ENCODE measurements at places on chromosomes 4 and X.

GRCh38 chrX:110966839-110967238 lies 129.2 kb upstream of the PAK3 start:
- no peak for DNase-seq

- DNase-seq: no peak
Observed at GRCh38 chr4:73396993-73397972, 6.8 kb upstream of the ALB start.

DNA sequence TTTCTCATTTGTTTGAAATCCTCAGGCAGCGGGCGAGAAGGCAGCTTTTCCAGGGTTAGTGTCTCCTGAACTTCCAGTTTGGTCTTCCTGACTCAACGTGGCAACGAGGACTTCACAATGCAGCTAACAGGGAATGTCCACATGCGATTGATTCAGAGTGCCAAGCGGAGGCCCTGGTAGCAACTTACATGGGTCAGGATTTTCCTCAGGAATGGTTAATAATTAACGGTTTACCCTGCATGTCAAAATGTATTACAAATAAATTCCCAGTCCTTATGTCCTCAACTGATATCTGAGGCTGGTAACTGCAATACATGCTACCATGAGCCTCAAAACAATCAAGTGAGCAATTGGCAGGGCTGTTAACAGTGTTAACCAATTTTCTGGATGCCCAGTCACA lies 67.2 kb downstream of the MAP3K15 start:
- DNase-seq: no peak

- no peak for DNase-seq
Observed at GRCh38 chr4:119825696-119826095, 197.1 kb upstream of the PDE5A start.

GRCh38 chr4:30245140-30245539 lies 475.0 kb upstream of the PCDH7 start:
- DNase-seq: no peak

DNA sequence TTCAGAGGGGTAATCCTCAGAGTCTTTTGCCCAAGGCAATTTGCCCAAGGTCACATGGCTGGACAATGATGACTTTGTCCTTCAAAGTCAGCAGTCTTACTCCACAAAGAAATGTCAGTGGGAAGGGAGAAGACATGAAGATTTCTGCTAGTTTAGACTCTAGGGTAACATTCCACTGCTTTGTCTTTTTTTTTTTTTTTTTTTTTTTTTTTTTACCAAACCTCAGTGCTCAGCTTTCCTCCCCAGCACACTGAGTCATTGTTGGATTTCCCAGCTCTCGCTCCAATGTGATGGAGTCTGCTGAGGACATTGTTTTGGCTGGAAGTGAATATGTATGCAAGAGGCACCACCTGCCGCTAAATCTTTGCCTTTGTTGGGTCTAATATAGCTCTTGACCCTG lies 7.2 kb upstream of the C1QTNF7 start:
- DNase-seq: no peak

- no peak for DNase-seq
Observed at GRCh38 chr4:186588503-186588902, 33.1 kb upstream of the MTNR1A start.

DNA sequence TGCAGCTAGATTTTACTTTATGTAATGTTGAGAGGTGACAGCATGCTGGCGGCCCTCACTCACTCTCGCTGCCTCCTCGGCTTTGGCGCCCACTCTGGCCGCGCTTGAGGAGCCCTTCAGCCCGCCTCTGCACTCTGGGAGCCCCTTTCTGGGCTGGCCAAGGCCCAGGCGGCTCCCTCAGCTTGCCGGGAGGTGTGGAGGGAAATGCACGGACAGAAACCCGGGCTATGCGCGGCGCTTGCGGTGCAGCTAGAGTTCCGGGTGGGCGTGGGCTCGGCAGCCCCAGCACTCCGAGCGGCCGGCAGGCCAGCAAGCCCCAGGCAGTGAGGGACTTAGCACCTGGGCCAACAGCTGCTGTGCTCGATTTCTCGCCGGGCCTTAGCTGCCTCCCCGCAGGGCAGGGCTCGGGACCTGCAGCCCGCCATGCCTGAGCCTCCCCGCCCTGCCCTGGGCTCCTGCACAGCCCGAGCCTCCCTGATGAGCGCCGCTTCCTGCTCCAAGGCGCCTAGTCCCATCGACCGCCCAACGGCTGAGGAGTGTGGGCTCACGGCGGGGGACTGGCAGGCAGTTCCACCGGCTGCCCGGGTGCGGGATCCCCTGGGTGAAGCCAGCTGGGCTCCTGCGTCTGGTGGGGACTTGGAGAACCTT lies 128.7 kb downstream of the GASK1B start:
- DNase-seq: no peak

GRCh38 chrX:34401411-34401810 lies 255.7 kb downstream of the TMEM47 start:
- DNase-seq: no peak

GRCh38 chr4:139740531-139741041 lies 75.0 kb downstream of the MGST2 start:
- DNase-seq: peak; percentile 17

DNA sequence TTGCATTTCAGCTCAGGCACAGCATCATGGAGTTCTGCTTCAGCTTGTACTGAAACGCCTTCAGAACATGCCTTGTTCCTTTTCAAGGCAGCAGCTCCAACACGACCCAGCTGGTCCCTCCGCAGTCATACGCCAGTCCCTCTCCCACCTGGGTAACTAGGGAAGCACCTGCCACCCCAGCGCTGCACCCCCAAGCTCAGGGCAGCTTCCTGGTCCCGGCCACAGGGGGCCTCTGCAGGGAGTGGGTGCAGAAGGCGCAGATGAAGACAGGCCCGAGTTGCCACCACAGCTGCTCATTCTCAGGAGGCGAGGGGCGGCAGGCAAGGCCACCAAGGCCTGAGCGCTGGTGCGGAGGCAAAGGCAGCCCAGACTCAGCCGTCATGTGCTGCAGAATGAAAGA lies 21.8 kb downstream of the WDR1 start:
- no peak for DNase-seq

DNA sequence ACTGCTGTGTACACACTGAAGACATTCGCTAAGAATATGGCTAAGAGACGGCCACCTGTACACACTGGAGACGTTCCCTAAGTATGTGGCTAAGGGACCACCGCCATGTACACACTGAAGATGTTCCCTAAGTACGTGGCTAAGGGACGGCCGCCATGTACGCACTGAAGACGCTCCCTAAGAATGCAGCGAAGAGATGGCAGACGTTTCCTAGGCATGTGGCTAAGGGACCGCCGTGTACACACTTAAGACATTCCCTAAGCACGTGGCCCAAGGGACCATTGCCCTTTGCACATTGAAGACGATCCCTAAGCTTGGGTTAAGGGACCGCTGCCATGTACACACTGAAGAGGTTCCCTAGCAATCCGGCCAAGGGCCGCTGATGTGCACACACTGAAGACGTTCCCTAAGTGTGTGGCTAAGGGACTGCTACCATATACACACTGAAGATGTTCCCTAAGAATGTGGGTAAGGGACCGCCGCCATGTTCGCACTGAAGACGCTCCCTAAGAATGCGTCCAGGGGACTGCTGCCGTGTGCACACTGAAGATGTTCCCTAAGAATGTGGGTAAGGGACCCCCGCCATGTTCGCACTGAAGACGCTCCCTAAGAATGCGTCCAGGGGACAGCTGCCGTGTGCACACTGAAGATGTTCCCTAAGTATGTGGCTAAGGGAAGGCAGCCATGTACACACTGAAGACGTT lies 36.7 kb downstream of the DHRSX start:
- no peak for DNase-seq

- peak; percentile 7 for DNase-seq
Observed at GRCh38 chr4:154779362-154779947, 1.6 kb upstream of the RBM46 start.

DNA sequence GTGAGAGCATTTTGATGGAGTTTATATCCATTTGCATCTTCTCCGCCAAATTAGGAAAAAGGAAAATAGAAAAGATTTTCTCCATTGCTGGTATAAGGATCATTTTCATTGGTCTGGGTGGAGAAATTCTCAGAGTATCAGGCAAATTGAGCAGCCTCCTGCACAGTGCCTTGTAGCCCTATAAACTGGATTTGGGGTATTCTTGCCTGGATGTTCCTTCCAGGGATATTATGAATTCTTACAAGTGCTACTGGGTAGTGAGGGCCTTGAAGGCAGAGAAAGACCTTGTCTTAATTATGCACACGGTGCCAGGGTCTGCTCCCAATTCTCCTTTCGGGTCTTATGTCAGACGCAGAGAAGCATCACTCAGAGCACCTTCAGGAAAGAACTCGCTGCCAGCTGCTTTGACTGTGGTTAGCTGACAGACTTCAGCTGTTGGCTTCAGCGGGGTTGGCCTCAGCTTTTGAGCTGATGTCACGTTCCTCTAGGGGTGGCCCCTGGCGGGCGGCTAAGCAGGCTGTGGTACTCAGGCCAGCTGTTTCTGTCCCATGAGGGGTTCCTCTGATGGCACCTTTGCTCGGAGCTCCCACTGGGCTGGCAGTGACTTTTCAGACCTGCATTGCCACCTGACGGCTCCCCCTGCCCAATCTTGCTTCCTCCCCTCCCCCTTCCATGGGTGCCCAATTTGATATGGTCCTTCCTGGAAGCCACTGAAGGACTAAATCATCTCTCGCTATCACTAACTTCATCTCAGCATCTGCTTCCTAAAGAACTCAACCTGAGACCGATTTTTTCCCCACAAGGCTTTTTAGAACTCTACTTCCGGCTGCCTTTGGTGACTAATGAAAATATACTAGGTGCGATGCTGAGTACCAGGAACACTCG lies 519.5 kb downstream of the BCOR start:
- no peak for DNase-seq

DNA sequence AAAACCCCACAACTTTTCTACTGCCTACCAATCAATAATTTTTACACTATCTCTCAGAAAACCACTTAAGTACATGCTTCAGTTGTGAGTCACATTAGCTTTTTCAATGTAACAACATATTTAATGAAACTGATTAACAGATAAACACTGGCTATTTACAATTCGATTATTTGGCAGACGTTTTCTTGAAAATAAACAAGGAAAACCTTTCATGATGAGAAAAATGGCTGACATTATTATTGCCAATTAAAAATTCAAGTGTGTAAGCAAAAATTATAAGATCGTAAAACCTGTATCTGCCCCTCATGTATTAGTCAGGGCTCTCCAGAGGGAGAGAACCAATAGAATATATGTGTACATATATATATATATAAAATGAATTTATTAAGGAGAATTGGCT lies 1555.5 kb upstream of the IGFBP7 start:
- no peak for DNase-seq

- no peak for DNase-seq
Observed at GRCh38 chrX:147917700-147918695, 6.3 kb downstream of the FMR1 start.

DNA sequence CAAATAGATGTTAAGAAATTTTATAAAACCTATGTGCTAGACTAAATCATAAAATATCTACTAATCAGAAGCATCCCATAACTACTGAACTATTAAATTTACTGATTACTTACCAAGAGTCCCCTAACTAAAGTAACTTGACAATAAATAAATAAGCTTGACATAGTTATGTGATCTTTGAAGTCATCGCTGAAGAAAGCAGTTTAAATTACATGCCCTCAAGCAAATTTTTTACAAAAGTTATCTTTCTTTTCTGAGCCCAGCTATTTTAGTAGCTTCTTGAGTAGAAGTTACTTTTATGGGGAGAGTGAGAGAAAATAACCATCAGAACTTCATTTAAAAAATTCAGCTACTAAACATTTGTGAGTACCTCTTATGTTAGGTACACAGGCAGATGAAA lies 150.9 kb upstream of the FAM241A start:
- DNase-seq: no peak

- DNase-seq: no peak
Observed at GRCh38 chr4:72312032-72312650, 256.9 kb downstream of the ADAMTS3 start.

DNA sequence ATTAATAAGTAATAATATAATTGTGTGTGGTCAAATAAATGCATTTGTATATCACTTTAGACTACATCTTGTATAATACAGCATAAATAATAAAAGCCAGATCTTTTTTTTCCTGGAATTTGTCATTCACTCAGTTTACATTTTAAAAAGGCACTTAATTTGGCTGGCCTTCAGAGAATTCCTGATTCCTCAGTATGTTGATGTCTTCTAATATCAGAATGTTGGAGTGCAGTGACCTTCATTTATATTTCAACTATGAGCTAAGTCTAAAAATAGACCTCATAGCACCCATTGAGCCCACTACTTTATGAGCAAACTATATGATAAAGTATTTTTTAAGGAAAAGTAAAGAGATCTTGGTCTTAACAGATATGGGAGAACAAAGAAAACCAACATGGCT lies 27.8 kb downstream of the ZNF330 start:
- DNase-seq: no peak

- DNase-seq: no peak
Observed at GRCh38 chrX:112877771-112878173, 37.1 kb upstream of the AMOT start.

DNA sequence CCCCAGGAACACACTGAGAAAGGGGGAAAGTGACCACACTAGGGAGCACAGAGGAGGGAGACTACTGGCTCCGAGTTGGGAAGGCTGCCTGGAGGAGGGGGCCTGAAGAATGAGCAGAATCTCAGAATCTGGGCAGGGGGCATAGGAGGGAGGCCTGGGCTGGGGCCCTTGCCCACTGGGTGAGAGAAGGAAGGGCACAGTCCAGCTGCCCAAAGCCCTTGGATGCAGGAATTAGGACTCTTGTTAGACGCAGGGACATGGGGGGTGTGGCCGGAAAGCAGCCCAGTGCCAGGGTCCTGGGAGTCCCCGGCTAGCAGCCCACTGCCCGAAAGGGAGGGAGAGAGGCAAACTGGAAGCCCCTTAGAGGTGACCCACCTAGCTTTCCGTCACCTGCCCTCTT lies 1.9 kb upstream of the DUSP9 start:
- no peak for DNase-seq

DNA sequence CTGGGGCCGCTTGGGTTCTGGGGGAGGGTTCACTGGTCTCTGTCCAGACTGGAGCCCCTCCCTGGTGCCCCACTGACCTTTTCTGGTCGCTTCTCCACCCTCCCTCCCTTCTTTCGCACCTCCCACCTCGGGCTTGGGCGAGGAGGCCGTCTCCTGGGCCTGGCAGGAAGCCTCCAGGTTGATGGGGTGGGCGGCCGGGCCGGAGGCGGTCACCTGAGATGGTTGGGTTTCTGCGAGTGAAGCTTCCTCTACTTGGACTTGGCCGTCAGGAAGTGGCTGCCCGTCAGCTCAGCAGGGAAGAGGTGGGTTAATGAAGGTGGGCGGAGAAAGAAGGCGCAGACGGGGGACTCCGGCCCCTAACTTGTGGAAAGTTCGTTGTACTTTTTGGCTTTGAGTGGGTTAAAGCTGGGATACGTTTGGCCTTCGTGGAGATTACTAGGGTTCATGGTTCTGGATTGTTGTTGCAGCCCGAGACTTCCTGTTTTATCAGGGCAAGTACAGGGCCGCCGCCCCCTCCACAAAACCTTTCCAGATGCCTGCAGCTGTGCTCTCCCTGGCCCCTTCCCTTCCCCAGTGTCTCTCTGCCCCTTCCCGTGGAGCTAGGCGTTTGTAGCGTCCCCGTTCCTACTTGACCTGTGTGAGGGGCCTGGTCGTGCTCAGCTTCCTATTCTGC lies 1.2 kb downstream of the AKAP17A start:
- no peak for DNase-seq
